Stimulated activated CD4-positive, alpha-beta T cell treated with anti-CD3 and anti-CD28 coated beads, Interleukin-1b, Interleukin-23, amount 100 ng/mL, for 1 hour (primary cell): ENCODE measurements at places on chromosomes 5 and 9.

- no peak for DNase-seq
These were observed 1108.6 kb downstream of the TAF11L14 start for GRCh38 chr5:18742830-18743229.

- no peak for DNase-seq
These were observed 126.9 kb downstream of the PAPPA start for GRCh38 chr9:116280529-116280928.

- DNase-seq, result peak; percentile 41
These were observed at the start of gene GLIPR2 for GRCh38 chr9:36136272-36136893. TSS of gene GLIPR2 (plus strand) at chr9:36136733. CDS start at chr9:36136779, 46 bp downstream.

- DNase-seq, result no peak
These were observed 111.1 kb upstream of the DPYSL3 start for GRCh38 chr5:147621016-147621415.

- DNase-seq, result no peak
These were observed 290.3 kb upstream of the SGCD start for GRCh38 chr5:156036640-156037039.

GRCh38 chr5:65142511-65143011 lies 339.2 kb downstream of the ADAMTS6 start:
- DNase-seq, result no peak

DNA sequence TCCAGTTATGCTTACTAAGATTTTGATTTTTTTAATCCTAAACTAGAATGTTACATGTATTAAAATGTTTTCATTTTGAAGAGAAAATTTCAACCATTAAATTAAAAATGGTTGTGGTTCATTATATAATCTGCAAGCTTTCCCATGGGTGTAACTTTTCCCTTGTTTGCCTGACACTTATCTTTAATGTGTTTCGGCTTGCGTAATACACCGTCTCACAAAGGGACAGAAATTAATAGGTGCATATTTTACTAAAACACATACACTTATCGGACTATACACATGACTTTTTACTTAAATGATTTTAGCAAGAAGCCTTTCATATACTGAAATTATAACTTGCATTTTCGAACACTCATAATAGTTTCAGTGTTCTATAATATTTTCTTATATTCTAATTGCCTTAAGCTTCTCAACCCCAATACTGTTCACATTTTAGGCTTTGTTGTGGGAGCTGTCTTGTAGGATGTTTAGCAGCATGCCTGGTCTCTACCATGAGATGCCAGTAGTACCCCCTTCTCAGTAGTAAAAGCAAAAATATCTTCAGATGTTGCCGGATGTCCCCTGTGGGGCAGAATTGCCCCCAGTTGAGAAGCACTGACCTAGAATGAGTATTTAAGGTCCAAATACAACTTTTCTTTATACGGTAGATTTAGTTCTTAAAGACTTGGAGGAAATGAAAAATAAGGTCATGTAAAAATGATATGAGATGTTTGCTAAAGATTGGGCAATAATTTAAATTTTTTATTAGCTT lies 28.6 kb downstream of the UGCG start:
- DNase-seq, result no peak

GRCh38 chr9:82563094-82563493 lies 499.8 kb downstream of the RASEF start:
- no peak for DNase-seq

- no peak for DNase-seq
These were observed 67.5 kb downstream of the MAMDC2 start for GRCh38 chr9:70111042-70111602.

- no peak for DNase-seq
These were observed 115.1 kb downstream of the PALM2AKAP2 start for GRCh38 chr9:109894921-109895758.

DNA sequence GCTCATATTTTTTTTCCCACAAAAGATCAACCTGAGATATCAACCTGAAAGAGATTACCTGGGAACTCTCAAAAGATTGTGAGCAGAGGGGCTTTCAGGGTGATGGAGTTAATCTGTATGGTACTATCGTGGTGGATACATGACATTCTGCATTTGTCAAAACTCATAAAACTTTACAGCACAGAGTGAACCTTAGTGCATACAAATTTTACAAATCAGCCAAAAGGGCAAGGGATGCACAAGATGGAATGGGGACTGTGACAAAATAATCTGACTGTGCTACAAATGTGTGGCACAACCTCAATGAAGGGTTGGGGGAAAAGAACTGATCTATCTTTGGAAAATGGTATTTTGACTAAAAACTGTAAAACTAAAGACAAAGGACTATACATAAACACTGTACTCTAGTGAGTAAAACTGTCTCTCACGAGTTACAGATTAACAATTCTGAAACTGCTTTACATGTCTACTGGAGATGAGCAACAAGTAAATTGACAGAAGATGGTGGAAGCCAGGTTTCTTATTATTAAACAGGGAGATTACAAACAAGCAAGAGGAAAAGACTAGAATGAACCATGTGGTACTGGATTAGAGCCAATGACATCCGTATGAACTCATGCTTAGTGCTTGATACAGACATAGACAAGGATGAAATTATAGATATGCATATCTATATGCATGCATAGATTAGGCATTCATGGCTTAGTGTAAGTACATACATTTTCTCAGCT lies 24.8 kb upstream of the RLN1 start:
- DNase-seq, result no peak

DNA sequence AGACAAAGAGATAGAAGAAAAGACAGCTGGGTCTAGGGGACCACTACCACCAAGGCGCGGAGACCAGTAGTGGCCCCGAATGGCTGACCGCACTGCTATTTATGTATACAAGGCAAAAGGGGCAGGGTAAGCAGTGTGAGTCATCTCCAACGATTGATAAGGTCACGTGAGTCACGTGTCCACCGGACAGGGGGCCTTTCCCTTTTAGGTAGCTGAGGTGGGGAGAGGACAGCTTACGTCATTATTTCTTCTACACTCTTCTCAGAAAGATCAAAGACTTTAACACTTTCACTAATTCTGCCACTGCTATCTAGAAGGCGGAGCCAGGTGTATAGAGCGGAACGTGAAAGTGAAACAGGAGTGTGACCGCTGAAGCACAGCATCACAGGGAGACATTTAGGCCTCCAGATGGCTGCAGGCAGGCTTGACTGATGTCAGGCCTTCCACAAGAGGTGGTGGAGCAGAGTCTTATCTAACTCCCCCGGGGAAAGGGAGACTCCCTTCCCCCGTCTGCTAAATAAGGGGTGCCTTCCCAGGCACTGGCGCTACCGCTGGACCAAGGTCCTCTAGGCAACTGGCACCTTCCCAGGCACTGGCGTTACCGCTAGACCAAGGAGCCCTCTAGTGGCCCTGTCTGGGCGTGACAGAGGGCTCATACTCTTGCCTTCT lies 6.1 kb upstream of the PRR16 start:
- no peak for DNase-seq

- no peak for DNase-seq
These were observed 23.4 kb downstream of the RANBP17 start for GRCh38 chr5:170885256-170885655.
